ENCODE measurements at places on chromosomes 2 and 18. TPM values are rescaled to one million over a fixed set of nuclear protein-coding genes. Genes with fewer than 3 reads are reported as not detected.

Gene LONRF2
- 0.47 TPM for total RNA-seq

Gene ASB18
- total RNA-seq: not detected

GRCh38 chr2:157751462-157752058 is 122.9 kb upstream of the ACVR1C start:
- peak; percentile 22 for DNase-seq

- peak; percentile 14 for DNase-seq
Observed at GRCh38 chr2:9909106-9909505, 42.4 kb upstream of the GRHL1 start.

Gene GPR39
- 6.9 TPM for total RNA-seq

GRCh38 chr2:162731917-162732804 is 106.4 kb downstream of the KCNH7 start:
- peak; percentile 39 for DNase-seq

DNA sequence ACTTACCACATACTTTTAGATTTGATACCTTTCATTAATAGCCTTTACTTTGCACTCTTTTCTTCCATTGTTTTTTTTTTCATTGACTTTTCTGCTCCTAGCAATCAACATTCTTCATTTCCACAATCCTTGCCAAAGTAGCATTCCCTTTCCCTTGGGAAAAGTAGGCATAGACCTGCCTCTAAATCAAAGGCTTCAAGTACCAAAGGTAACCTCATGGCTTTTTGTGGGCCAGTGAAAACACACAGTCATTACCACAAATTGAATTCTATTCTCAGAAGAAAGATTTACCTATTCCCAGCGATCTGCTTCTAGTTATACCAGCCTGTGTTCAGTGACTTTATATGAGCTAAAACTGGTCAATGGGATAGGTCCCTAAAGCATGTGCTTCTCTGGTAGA is 109.2 kb downstream of the SOCS6 start:
- peak; percentile 33 for DNase-seq

GRCh38 chr2:143159486-143159840 is 30.2 kb downstream of the ARHGAP15 start:
- DNase-seq: no peak

GRCh38 chr18:2960983-2961696 is 51.8 kb downstream of the LPIN2 start:
- DNase-seq: no peak

GRCh38 chr2:107305966-107306365 is 420.0 kb upstream of the ST6GAL2 start:
- DNase-seq: no peak

DNA sequence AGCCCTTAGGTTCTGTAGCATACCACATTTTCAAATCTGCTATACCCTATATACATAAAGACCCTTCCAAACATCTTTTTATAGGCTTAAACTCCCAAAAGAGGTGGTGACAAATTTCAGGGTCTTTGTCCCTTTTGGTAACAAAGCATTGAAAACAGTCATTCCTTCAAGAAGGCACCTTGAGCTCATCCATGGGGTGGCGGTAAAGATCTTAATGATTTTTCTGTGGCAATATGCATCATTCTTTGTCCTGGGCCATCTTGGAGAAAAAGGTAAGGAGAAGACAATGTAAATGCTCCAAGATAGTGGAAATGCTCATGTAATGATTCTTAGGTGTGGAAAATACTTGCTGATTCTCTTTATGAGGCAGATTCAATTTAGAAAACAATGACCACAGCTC is 890.5 kb downstream of the CNTNAP5 start:
- peak; percentile 4 for DNase-seq

GRCh38 chr18:61080954-61081528 is 252.2 kb upstream of the CDH20 start:
- no peak for DNase-seq

Gene LIMS4
- total RNA-seq: 0.63 TPM

Gene CAPN14
- total RNA-seq: 0.24 TPM

- DNase-seq: peak; percentile 25
Observed at GRCh38 chr2:139867601-139868226, 1087.5 kb upstream of the NXPH2 start.

Gene NTSR2
- not detected for total RNA-seq

DNA sequence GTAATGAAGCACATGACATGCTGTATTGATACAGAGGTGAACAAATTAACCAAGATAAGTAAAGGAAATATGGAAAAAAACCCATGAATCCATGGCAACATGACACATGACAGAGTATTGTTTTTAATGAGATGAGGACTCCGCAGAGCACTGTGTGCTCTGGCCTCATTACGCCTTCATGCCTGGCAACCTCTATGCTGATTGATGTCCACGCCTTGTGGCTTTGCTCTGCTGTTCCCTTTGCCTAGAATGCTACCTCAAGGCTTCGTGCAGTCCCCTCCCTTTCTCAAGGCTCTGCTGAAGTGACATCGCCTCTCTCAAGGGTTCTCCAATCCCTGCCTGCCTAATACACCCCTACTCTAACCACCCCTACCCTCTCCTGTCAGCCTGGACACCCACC is 8.4 kb downstream of the SIGLEC15 start:
- no peak for DNase-seq
